Cardiac fibroblast (primary cell): ENCODE measurements at places on chromosomes 5 and 9.

GRCh38 chr9:80375477-80375876 is 803.7 kb downstream of the TLE4 start:
- no peak for DNase-seq

DNA sequence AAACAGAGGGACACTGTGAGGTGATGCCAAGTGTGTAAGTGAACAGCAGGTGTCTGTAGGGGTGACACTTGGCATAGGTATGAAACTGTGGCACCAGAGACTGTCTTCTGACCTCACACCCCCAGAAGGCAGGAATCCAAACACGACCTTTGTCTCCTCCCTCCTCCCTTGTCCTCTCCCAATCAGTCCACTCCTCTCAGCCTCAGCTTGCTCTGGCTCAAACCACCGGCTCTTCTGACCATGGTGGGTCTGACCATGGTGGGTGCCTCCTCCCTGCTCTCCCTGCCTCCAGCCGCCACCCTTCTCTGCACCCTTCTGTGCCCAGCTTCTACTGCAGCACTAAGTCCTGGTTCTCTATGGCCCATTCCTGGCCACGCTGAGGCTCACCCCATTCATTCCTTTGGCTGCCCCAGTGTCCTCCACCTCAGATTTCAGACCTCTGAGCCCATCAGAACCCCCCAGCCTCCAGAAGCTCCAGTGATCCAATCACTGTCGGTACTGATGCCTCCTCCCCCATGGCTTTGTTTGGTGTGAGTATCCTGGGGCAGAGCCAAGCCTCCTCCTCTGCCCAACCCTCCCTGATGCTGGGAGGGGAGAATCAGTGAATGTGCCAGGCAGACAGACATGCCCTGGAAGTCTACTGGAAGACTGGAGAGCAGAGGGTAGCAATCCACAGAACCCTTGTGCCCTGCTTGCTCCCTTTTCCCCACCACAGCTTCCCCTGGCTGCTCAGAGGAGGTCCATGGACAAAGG is 1.7 kb upstream of the ARID3C start:
- DNase-seq = no peak

- peak; percentile 92 for DNase-seq
These were observed 5.4 kb downstream of the ELL2 start for GRCh38 chr5:95956021-95956899.

GRCh38 chr9:109011231-109011671 is 2.0 kb downstream of the CTNNAL1 start:
- DNase-seq = no peak

GRCh38 chr5:172775326-172776234 is 4.6 kb upstream of the DUSP1 start:
- peak; percentile 94 for DNase-seq
